ENCODE measurements at places on chromosomes 16 and 17.

- DNase-seq = no peak
These were observed 785 bp downstream of the HID1 start for GRCh38 chr17:74971842-74972106.

DNA sequence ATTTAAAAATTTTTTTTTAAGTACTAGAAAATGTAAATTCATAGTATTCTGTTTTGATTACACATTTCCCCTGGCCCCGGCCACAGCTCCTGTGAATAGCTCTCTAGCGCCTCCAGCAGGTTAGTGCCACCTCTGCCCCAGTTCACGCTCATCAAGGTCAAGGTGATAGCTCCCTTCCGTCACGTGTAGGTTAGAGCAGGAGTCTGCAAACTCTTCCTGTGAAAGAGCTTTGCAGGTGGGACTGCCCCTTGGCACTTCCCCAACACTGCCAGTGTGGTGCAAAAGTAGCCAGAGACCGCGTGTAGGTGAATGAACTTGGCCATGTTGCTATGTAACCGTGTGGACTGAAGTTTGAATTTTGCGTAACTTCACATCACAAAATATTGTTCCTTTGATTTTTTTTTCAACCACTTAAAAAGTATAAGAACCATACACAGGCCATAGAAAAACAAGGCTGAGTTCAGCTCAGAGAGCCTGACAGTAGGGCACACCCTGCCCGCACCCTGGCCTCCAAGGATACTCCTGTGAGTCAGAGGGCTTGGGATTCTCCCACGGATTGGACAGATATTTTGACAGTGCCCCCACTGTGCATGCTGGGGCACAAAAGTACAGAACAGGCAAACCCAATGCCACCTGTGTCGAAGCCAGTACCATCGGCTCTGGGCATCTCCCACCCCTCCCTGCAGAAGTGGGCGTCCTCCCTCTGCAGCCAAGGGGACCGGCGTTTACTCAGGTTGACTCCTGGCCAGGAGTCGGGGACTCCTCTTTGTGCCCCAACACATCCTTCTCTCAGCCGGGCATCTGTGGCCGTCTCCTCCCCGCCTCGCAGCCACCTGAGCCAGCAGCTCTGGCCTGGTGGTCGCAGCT lies 92.0 kb upstream of the CHMP6 start:
- peak; percentile 48 for DNase-seq

- DNase-seq = peak; percentile 13
These were observed at the start of gene ZNF629 for GRCh38 chr16:30786936-30787612. Gene ZNF629, minus strand, starts transcription at chr16:30787205. Its CDS starts 2,723 bp downstream, at chr16:30784482.

- DNase-seq = peak; percentile 13
These were observed 2.5 kb upstream of the HEATR9 start for GRCh38 chr17:35870906-35871819.

DNA sequence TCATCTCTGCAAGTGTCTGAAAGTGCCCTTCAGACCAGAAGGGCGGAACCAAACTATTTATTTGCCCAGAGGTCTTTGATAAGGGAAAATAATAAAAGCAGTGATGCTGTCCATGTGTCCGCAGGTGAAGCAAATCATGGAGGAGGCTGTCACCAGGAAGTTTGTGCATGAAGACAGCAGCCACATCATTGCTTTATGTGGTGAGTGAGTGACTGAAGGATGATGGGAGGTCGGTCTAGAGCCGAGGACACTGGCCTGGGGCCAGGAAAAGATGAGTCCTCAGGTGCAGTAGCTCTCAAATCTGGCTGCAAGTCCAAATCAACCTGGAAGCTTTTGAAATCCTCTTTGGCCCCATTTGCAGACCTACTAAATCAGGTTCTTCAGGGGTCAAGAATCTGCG lies 6.1 kb downstream of the SGSM2 start:
- no peak for DNase-seq

- no peak for DNase-seq
These were observed 4.7 kb downstream of the SRSF1 start for GRCh38 chr17:58002154-58002948.

DNA sequence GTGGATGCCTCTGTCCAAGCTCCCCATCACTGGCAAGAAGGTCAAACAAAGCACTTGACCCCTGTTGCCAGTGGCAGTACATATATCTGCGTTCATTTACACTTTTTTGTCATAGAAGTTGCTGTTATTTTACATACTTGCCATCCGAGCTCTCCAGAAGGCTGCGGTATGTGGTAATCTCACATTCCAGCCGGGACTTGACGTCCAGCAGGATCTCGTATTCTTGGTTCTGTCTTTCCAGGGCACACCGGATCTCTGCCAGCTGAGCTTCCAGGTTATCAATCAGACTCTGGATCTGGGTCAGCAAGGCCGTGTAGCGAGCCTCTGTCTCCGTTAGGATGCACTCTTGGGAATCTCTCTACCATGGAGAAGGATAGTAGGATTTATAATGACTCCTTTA lies 6.6 kb downstream of the KRT39 start:
- DNase-seq = no peak

- no peak for DNase-seq
These were observed 18.5 kb downstream of the FLYWCH1 start for GRCh38 chr16:2930236-2930635.

- DNase-seq = no peak
These were observed 27.6 kb downstream of the HELZ start for GRCh38 chr17:67217446-67217845.

GRCh38 chr16:50293994-50294855 lies 27.9 kb downstream of the ADCY7 start:
- DNase-seq = no peak

- peak; percentile 42 for DNase-seq
These were observed 1.7 kb upstream of the DLX3 start for GRCh38 chr17:49996495-49997300.

- peak; percentile 50 for DNase-seq
These were observed 824 bp upstream of the MPP2 start for GRCh38 chr17:43907998-43908721.

DNA sequence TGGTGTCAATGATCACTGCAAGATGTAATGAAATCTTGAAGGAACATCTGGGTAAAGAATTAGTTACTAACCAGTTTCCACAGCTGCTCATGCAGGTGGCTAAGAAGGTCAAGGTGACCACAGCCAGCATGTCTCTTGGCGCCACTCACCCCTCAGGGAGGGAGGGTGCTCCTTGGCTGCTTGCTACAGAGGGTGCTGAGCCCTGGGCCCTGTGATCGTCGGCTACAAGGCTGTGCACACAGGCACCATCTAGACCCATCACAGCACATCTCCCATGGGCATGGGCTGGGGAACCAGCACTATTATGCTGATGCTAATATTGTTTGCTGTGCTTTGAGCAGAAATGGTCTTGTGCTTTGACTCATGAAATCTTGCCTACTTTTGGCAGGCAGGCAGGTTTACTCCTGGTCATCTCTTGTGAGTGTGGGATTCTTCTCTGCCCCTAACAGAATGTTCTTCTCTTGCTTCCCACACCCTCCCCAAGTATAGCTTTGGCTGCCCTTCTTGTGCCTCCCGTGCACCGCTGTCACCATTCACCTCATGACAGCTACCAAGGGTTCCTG lies 36.4 kb downstream of the TXNDC11 start:
- no peak for DNase-seq

DNA sequence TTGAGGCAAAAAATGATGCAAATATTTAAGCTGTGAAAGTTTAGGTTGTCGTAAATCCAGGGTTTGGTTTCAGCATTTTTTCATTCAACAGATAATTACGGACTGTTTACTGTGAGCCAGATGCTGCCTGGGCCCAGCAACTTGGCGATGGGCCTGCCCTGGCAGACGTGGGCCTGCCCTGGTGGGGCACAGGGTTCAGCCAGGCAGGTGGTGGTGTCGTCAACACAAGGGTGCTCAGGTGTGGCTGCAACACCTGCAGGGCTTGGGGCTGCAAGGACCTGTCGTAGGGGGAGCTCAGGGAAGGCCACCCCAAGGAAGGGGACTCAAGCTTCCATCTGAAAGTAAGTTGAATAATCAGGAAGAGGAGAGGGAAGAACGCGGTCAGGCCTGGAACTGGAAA lies 15.1 kb downstream of the ZC3H18 start:
- DNase-seq = no peak

GRCh38 chr16:3021449-3022207 lies 1.5 kb downstream of the TNFRSF12A start:
- DNase-seq = peak; percentile 39

DNA sequence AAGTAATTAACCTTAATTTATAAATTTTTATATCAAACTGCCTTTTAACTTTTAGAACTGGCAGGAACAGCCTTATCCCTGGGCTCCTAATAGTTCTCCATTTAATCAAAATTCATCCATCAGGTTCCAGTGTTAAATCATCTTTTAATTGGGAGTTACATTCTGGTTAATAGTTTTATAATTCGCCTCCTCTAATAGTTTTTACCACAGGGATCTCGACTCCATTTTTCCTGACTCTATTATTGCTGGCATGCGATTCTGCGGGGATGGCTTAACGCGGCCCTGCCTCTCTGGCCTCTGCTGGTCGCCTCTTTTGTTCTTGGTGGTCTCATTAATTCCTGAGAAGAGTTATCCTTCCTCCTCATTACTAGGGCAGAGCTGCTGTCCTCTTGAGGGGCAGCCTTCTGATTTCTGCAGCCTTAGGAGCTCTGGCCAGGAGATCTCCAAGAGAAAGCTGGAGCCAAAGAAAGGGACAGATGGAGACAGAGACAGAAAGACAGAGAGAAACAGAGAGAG lies 71.1 kb downstream of the MRM1 start:
- DNase-seq = no peak

DNA sequence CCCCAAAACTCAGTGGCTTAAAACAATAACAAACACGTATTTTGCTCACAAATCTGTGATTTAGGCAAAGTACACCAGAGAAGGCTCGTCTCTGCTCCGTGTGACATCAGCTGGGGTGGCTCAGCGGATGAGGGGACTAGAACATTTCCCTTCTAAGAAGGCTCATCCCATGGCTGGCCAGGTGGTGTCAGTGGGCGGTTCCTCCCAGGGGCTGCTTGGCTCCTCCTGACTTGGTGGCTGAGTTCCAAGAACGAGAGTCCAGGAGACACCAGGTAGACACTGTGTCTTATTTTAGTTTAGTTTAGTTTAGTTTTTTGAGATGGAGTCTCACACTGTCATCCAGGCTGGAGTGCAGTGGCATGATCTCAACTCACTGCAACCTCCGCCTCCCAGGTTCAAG lies 5.6 kb upstream of the CHMP6 start:
- no peak for DNase-seq

GRCh38 chr17:30939051-30939689 lies 17.4 kb downstream of the ADAP2 start:
- DNase-seq = no peak

GRCh38 chr17:82070611-82071010 lies 5.0 kb upstream of the DUS1L start:
- no peak for DNase-seq

- no peak for DNase-seq
These were observed 7.4 kb downstream of the ZNF689 start for GRCh38 chr16:30602616-30603277.

GRCh38 chr17:63419949-63420867 lies 25.9 kb downstream of the CYB561 start:
- DNase-seq = no peak

GRCh38 chr17:31111183-31111582 lies 16.4 kb downstream of the NF1 start:
- no peak for DNase-seq

- no peak for DNase-seq
These were observed 17.1 kb downstream of the SETD6 start for GRCh38 chr16:58532414-58532813.

GRCh38 chr17:27573971-27574525 lies 56.9 kb upstream of the LGALS9 start:
- DNase-seq = no peak

- DNase-seq = no peak
These were observed 24.1 kb downstream of the PSMD7 start for GRCh38 chr16:74320707-74321106.

- DNase-seq = no peak
These were observed 40.5 kb downstream of the BEAN1 start for GRCh38 chr16:66467611-66468010.

DNA sequence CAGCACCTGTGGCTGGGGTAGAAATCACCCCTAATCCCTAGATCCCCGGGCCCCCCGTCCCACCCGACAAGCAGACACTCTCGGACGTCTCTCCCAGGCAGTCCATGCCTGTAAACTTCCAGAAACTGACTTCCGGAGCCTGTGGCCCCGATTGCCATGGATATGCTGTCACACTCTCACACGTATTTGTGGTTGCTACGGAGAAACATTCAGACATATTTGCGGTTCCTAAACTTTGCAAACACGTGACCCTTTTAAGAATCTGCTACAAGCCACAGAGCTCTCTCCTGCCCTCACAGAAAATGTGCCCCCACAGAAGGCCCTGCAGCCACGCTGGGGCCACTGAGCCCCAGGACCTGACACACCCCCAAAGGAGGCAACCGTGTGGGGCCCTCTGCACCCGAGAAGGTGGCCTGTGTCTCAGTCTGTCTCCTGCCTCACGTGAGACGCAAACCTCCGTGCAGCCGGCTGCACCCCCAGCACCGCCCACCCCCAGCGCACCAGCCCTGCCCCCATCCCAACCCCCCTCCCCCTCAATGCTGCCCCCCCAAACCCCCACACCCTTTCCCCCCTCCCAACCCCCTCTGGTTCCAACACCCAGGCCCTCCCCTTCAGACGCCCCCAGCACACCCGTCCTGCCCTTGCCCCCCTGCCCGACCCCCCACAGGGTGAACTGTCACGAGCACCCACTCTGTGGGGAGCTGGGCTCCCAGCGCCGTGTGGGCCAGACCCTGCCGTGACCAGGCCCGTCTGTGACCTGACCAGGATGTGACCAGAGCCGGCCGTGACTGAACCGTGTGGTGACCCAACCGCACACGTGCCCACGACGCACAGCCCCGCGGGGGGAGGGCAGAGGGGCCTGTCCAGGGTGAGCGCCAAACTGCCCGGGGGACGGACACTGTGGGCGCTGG lies 66.3 kb upstream of the METRNL start:
- no peak for DNase-seq

DNA sequence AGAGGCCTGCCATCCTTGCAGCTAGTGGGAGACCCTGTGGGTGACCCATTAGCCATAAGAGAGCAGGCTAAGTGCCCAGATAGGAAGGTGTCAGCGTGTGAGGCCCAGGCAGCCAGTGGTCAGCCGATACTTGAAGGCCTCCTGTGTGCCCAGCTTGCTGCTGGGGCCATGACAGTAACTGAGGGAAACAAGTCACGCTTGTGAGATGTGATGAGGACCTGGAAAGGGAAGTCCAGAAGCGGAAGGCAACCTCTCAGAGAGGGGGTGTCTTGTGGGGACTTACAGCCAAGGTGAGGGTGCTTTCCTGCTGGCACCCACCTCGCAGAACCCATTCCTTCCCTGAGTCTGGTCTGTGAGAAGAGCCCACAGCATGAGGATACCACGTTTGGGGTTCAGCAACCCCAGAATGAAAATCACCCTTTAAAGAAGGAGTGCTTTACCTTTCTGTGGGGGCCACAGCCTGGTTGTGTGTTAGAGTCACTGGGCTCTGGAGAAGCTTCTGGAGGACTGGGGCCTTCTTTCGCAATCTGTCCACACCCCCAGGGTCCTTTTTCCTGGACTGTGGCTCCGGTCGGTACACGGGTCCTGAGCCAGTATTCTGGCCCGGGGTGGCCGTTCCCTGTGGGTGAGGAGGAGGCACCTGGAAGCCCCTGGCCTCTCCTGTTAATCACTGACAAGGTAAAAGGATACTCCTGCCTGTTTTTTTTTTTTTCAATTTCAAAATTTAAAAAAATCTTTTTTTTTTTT lies 53.9 kb downstream of the PLCG2 start:
- DNase-seq = no peak

Measured in activated naive CD4-positive, alpha-beta T cell (primary cell).